ENCODE measurements at places on chromosomes 1 and 21. TPM values are rescaled to one million over a fixed set of nuclear protein-coding genes. Genes with fewer than 3 reads are reported as not detected.

The KCNE2 gene
- not detected for total RNA-seq

- no peak for DNase-seq
Measured at GRCh38 chr1:25562101-25562927, 18.9 kb downstream of the LDLRAP1 start.

GRCh38 chr1:196598942-196599748 lies 9.1 kb downstream of the KCNT2 start:
- no peak for DNase-seq

DNA sequence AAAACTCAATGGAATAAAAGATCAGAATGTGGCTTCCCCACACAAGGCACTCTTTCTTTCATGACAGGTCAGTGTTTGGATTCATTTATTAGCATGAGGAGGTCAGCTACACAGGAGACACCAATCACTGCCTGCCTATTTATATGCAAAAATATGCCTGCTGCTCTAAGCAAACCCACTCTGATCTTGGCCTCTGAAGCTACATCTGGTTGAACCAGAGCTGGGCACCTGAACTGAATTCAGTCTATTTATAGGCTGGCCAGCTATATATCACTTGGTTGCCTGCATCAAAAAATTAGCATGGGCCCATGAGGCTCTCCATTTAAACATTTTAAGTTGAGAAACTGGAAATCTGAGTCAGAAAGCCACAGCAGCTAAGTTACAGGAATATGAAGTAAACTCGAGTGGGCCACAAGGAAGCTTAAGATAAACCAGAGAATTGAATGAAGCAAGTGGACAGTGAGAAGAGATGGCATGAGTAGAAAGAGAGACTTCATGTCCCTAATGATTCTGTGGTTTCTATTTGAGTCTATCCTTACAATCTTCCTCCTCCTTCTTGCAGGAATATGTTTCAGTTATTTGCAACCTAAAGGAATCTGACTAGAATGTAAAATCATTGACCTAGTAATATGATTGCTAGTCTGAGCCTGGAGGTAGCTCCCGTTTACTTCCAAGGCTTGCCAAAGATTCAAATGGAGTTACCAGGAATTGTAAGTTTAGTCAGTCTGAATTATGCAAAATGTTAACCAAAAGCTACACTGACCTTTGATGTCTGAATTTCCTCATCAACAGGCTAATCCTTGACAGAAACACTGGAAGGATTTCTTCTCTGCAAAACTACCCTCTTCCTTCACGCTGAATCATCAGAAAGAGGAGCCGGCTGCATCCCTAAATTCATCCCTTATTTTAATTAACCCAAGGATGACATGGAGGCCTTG lies 17.7 kb downstream of the DDAH1 start:
- no peak for DNase-seq

DNA sequence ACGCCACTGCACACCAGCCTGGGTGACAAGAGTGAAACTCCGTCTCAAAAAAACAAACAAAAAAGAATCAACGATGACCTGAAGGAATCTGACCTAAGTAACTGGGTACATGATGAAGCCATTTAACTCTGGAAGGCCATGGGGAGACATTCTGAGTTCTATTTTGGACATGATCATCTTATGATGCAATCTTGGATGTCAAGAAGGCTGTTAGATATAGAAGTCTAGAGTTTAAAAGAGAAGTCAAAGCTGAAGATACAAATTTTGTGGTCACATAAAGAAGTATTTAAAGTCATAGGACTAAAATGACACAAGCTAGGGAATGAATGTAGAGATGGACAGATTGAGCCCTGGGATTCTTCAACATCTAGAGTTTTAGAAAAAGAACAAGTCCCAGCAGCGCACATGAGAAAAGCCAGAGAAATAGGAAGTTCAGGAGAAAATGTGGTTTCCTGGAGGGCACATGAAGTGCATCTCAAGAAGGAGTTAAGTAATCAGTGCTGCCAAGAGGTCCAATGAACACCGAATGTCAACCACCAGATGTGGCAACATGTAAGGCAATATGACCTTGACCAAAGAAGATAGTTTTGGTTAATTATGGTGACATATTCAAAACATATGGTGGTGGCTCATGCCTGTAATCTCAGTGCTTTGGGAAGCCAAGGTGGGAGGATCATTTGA lies 26.8 kb downstream of the ELK4 start:
- no peak for DNase-seq

DNA sequence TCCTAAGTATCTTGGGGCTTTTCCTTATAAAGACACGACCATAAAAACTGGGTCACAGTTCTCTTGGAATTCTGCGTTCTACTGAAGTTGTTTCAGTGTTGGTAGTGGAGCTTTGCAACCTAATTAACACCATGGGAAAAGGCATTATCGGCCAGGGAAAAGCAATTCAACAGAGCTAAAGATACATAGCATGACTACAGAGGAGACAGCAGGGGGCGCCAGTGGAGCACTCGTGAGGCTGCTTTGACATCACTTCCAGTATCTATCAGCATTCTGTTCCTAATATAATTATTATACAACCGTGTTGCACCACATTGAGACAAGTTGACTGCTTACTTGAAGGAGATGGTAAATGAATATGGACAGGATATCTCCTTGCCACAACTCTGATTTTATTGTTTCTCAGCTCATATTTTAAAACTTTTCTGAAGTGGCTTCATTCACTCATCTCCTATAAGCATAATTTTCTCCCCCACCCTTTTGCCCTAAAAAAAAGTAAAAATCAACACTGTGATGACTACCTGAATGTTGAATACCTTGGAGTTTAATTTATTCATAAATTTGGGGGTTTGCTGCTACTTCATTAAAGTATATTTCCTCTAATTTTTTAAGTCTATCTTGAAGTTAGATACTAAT lies 39.4 kb downstream of the ZP4 start:
- DNase-seq = no peak

DNA sequence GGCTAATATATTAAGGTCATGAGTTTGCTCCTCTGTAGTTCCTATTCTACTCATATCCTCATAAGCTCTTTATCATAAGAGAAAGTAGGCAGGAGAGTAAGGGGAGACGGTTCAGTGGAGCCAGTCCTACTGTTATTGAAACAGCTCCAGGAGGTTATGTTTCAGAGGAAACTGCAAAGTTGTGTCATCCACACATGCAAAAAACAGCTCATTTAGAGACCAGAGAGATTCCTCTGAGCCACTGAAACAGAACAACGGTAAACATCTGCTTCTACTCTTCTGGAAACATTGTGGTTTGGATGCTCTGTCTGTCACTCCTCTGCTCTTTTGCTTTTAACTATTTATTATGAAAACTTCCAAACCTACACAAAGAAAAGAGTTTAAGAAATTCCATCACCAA lies 66.3 kb upstream of the PPP2R5A start:
- no peak for DNase-seq

The CFHR1 gene
- 518 TPM for total RNA-seq

DNA sequence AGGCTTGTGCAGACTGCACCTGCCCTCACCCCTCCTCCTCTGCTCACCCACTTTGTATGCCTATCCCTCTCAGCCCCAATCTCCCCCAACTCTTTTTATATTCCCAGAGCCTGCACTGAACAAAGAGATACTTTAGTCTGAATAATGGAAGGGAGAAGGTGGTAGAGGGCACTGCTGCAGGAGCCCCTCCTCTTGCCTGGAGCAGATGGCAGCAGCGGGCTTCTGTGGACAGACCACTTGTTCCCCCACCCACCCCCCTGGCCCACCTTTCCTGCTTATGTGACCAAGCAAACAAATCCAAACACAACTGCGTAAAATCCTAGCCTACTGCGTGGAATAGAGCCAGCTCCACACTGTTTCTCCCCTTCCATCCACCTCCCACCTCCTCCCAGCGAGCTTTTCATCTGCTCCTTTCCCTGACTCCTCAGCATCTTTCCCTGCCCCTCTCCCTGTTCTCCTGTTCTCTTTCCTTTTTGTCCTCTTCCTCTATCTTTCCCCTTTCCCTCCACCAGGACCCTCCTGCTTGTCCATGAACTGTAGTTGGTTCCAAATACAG lies 27.5 kb downstream of the RGS8 start:
- no peak for DNase-seq

The OR2L13 gene
- not detected for total RNA-seq

- DNase-seq = no peak
Measured at GRCh38 chr1:81439046-81439823, 361.5 kb upstream of the ADGRL2 start.

GRCh38 chr1:31954607-31955283 lies 16.6 kb upstream of the PTP4A2 start:
- peak; percentile 94 for DNase-seq

Measured in right lobe of liver (tissue), 6 donors.